HepG2 (cell line): ENCODE measurements at places on chromosomes 12 and 14.
A peak's percentile ranks its signal among the peaks of the same experiment; 100 is the strongest.

- DNase-seq = no peak
Observed at GRCh38 chr14:100439781-100440180, 116.6 kb downstream of the SLC25A47 start.

DNA sequence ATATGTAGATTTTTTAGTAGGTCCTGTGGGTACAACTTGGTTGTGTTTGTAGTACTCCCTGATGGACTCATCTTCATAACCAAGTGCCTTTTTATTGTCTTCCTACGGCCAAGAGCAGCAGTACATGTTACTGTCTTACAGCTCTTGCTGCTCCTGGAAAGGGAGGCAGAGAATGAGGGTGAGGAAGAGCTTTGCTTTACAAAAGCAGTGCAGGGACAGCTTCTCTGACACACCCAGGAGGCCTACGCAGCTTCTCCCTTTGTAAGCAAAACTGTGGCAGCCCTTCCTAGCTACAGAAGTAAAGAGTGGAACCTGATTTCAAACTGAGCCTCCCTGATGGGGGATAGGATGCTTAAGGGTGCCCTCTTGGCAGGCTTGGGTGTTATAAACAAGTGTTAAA is 18.6 kb downstream of the MYRFL start:
- DNase-seq = no peak

DNA sequence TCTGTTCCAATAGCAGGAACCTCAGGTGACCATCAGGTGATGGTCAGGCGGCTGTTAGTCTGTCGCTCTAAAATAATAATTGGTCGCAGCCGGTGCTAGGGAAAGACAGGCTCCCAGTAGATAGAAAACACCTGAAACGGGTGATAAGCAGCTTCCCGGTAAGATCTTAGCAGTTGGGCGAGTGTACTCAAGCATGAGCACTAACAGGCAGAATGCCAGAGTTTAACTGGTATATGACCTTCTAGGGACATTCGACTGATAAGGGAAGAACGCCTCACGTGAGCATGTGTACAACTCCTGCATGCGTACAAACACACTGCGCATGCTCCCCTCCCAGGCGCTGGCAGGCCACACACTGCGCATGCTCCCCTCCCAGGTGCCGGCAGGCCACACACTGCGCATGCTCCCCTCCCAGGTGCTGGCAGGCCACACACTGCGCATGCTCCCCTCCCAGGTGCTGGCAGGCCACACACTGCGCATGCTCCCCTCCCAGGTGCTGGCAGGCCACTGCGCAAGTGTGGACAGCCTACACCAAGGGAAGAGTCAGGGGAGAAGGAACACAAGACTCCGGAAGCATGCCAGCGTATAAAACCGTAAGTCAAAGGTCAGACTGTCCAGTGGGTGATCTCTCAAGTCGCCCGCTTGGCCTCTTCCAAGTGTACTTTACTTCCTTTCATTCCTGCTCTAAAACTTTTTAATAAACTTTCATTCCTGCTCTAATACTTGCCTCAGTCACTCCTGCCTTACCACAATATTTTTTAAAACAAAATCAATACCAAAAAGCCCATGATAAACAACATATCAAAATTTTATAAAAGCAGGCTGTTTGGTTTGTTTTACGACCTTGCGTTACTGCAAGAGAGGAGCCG is 24.5 kb downstream of the GPRC5D start:
- DNase-seq = peak; percentile 95

- DNase-seq = peak; percentile 56
Observed at GRCh38 chr12:69070319-69071090, 137.5 kb upstream of the CPM start.

DNA sequence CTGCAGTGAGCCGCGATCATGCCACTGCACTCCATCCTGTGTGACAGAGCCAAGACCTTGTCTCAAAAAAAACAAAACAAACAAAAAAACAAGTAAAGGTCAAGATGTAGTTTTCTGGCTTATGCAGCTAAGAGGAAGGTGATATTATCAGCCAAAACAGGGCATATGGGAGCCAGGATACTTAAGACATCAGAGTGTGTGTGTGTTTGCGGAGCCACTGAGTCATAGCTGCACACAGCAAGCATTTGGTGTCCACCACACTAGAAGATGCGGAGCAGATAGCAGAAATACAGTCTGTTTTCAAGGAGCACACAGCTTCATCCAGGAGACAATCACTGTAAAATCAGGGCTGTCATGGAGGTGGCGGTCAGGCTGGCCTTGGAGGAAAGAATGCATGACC is 72.6 kb upstream of the REP15 start:
- DNase-seq = no peak
